ENCODE measurements at places on chromosomes 16 and 17.

- no peaks in the 10 kb centered on the region for H3K27me3 ChIP-seq
- H3K36me3 ChIP-seq: no peaks in the 10 kb centered on the region
- no peak overlapping the region for H3K27ac ChIP-seq
- no peak overlapping the region for H3K4me3 ChIP-seq
These were observed 929.6 kb upstream of the CDH8 start for GRCh38 chr16:62965831-62966230.

DNA sequence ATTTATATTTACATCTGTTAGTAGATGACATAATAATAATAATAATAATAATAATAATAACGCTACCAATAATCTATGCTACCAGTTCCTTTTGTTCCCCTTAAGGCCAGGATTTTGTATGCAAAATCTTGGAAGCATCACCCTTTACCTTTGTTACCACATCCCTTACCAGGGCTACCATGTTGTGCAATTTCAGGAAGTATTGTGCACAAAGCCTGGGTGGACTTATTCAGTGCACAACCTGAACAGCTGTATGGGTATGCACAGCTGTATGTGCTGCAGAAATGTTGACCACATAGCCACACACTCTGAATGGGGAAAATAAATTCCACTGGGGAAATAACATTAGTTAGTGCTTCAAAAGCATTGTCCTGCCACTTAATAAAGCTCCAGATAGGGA, 19.9 kb upstream of the CALB2 start:
- H3K4me3 ChIP-seq: no peak overlapping the region
- H3K4me1 ChIP-seq: no peaks in the 10 kb centered on the region
- H3K27me3 ChIP-seq: no peaks in the 10 kb centered on the region
- no peaks in the 10 kb centered on the region for H3K36me3 ChIP-seq

- H3K27ac ChIP-seq: peak overlapping the region; percentile 58
- no peaks in the 10 kb centered on the region for H3K36me3 ChIP-seq
- H3K4me1 ChIP-seq: peaks cover 5% of the 10 kb centered on the region
- peaks cover 13% of the 10 kb centered on the region for H3K27me3 ChIP-seq
These were observed 968 bp downstream of the CEP112 start for GRCh38 chr17:66190738-66191592.

- no peaks in the 10 kb centered on the region for H3K27me3 ChIP-seq
- DNase-seq: no peak
- H3K36me3 ChIP-seq: no peaks in the 10 kb centered on the region
- H3K4me3 ChIP-seq: peak overlapping the region; percentile 58
- peaks cover 36% of the 10 kb centered on the region for H3K4me1 ChIP-seq
These were observed 711 bp upstream of the CANT1 start for GRCh38 chr17:79010304-79010646.

DNA sequence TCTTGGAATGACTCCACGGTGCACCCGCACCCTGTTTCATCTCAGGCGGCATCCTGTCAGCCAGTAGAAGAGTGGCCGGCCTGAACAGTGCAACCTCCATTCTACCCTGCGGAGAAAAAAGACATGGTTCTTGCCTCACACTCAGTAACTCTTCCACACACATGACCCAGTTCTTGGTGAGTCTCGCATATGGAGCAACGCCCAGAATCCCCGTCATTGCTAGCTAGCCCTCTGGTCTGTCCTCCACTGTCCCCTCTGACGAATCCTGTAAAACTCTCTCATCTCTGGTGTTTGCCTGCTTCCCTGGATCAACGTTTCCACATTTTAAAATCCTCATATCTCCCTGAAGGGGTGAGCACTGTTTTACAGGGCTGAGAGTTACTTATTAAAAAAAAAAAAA, 4.2 kb upstream of the RDM1 start:
- H3K36me3 ChIP-seq: no peaks in the 10 kb centered on the region
- peaks cover 7% of the 10 kb centered on the region for H3K4me1 ChIP-seq
- no peak overlapping the region for H3K4me3 ChIP-seq
- no peak overlapping the region for H3K27ac ChIP-seq
- no peak for DNase-seq
- no peaks in the 10 kb centered on the region for H3K27me3 ChIP-seq

DNA sequence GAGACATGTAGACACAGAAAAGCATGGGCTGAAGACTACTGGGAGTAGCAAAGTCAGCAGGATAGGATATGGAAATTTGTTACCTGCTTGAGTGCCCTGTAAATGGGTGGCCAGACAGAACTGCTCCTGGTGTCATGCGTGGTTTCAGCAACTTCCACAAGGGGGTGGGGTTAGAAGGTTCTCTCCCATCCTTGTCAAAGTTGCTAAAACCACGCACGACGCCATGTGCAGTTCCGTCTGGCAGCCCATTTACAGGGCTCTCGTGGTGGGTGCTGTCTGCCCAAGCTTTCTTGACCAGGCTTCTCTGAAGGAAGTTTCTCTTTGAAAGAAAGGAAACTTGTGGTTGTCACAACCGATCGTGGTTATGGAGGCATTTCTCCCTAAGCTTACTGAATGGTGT, 6.9 kb upstream of the DBNDD1 start:
- H3K36me3 ChIP-seq: no peaks in the 10 kb centered on the region
- no peak overlapping the region for H3K4me3 ChIP-seq
- no peaks in the 10 kb centered on the region for H3K27me3 ChIP-seq
- H3K4me1 ChIP-seq: peaks cover 5% of the 10 kb centered on the region
- DNase-seq: no peak
- no peak overlapping the region for H3K27ac ChIP-seq

DNA sequence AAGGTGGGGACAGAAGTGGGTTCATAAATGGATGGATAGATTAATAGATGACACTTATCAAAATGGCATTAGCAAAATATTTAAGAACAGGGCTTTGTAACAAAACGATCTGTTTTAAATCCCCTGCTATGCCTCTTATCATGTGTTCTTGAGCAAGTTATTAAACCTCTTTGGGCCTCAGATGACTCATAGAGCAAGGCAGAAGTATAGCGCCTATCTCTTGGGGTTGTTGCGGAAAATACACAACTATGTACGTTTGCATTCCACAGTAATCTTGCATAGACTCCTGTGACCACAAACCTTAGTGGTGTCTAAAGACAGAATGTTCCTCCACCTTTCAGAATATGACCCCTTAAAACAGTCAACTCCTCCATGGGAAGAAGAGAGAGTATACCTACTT, 116.8 kb downstream of the CDYL2 start:
- H3K36me3 ChIP-seq: no peaks in the 10 kb centered on the region
- H3K27me3 ChIP-seq: no peaks in the 10 kb centered on the region
- DNase-seq: no peak
- H3K4me1 ChIP-seq: no peaks in the 10 kb centered on the region
- no peak overlapping the region for H3K27ac ChIP-seq

- H3K27me3 ChIP-seq: no peaks in the 10 kb centered on the region
- no peaks in the 10 kb centered on the region for H3K4me1 ChIP-seq
- no peak for DNase-seq
- H3K36me3 ChIP-seq: no peaks in the 10 kb centered on the region
- H3K4me3 ChIP-seq: no peak overlapping the region
These were observed 369.0 kb upstream of the DYNLRB2 start for GRCh38 chr16:80171746-80172145.

GRCh38 chr16:1080801-1081733, 8.5 kb downstream of the SSTR5 start:
- no peaks in the 10 kb centered on the region for H3K4me1 ChIP-seq
- H3K27me3 ChIP-seq: no peaks in the 10 kb centered on the region
- H3K27ac ChIP-seq: no peak overlapping the region

DNA sequence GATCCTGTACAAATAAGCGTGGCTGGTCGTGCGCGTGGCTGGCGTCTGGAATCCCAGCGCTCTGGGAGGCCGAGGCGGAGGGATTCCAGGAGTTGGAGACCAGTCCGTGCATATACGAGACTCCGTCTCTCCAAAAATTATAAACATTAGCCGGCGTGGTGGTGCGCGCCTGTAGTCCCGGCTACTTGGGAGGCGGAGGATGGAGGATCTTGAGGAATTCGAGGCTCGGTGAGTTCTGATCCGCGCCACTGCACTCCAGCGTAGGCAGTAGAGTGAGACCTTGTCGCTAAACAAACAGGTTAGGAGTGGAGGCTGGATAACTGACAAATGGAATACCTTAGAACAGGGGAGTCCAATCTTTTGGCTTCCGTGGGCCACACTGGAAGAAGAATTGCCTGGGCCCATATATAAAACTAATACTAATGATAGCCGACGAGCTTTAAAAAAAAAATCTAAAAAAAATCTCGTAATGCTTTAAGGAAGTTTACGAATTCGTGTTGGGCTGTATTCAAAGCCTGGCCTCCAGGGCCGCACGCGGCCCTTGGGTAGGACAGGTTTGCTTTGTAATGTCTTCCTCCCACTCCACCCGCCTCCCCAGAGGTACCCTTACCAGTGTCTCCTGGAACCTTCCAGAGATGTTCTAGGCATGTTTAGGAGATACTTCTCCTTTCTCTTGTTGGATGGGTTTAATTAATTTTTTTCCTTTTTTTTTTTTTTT, 909 bp upstream of the RSL1D1 start:
- no peaks in the 10 kb centered on the region for H3K27me3 ChIP-seq
- H3K4me3 ChIP-seq: peak overlapping the region; percentile 91
- H3K36me3 ChIP-seq: no peaks in the 10 kb centered on the region
- peaks cover 49% of the 10 kb centered on the region for H3K4me1 ChIP-seq

GRCh38 chr17:80272366-80272765, 11.7 kb downstream of the RNF213 start:
- peaks cover 28% of the 10 kb centered on the region for H3K4me1 ChIP-seq
- peaks cover 84% of the 10 kb centered on the region for H3K36me3 ChIP-seq
- DNase-seq: no peak
- no peaks in the 10 kb centered on the region for H3K27me3 ChIP-seq
- no peak overlapping the region for H3K27ac ChIP-seq

DNA sequence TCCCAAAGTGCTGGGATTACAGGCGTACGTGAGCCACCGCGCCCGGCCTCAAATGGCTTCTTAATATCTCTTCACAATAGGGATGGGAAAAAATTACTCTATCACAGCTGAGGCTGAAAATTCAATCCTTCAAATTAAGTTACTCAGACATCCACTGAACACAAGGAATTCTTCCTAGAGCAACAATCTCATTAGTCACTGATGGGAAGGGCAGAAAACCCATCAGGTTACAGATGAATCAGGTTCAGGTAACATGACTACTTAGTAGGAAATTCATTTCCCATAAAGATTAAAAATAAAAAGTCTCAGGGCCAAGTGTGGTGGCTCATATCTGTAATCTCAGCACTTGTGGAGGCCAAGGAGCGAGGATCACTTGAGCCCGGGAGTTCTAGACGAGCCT, 42.5 kb upstream of the ABR start:
- H3K36me3 ChIP-seq: no peaks in the 10 kb centered on the region
- H3K4me3 ChIP-seq: no peak overlapping the region
- H3K4me1 ChIP-seq: no peaks in the 10 kb centered on the region
- no peak overlapping the region for H3K27ac ChIP-seq
- DNase-seq: no peak
- no peaks in the 10 kb centered on the region for H3K27me3 ChIP-seq

DNA sequence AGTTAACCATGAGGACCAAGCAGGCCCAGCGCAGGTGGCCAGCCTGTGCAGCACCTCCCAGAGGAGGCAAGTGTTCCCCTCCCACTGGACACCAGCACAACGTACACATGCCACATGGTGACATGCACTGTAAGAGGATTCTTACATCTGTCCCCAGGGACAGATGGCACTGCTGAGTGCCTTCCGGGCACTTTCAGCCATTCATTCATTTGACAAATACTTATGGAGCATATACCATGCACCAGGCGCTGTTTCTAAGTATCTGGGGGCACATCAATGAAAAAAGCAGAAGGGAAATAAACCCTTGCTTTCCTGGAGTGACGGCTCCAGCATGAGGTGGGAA, 79.6 kb downstream of the GAS7 start:
- H3K27ac ChIP-seq: peak overlapping the region; percentile 77
- no peak for DNase-seq
- peaks cover 6% of the 10 kb centered on the region for H3K4me1 ChIP-seq
- no peak overlapping the region for H3K4me3 ChIP-seq
- no peaks in the 10 kb centered on the region for H3K36me3 ChIP-seq

- DNase-seq: no peak
- no peaks in the 10 kb centered on the region for H3K27me3 ChIP-seq
- no peaks in the 10 kb centered on the region for H3K4me1 ChIP-seq
- H3K27ac ChIP-seq: no peak overlapping the region
These were observed 17.2 kb upstream of the CACNG1 start for GRCh38 chr17:67027031-67027628.

- H3K36me3 ChIP-seq: no peaks in the 10 kb centered on the region
- peaks cover 25% of the 10 kb centered on the region for H3K27me3 ChIP-seq
- H3K27ac ChIP-seq: no peak overlapping the region
- no peak overlapping the region for H3K4me3 ChIP-seq
- no peak for DNase-seq
These were observed 12.8 kb downstream of the PIMREG start for GRCh38 chr17:6456914-6457687.

GRCh38 chr17:32520104-32520701, 33.4 kb downstream of the CDK5R1 start:
- peaks cover 36% of the 10 kb centered on the region for H3K27me3 ChIP-seq
- peak overlapping the region; percentile 42 for H3K4me3 ChIP-seq
- H3K36me3 ChIP-seq: no peaks in the 10 kb centered on the region
- no peak for DNase-seq
- peaks cover 17% of the 10 kb centered on the region for H3K4me1 ChIP-seq

Measured in left lung (tissue), 14 donors.